NCI-H2029 treated with DMSO at 0.1 percent for 48 hours (cell line): ENCODE measurements at places on chromosomes 6 and 20.

DNA sequence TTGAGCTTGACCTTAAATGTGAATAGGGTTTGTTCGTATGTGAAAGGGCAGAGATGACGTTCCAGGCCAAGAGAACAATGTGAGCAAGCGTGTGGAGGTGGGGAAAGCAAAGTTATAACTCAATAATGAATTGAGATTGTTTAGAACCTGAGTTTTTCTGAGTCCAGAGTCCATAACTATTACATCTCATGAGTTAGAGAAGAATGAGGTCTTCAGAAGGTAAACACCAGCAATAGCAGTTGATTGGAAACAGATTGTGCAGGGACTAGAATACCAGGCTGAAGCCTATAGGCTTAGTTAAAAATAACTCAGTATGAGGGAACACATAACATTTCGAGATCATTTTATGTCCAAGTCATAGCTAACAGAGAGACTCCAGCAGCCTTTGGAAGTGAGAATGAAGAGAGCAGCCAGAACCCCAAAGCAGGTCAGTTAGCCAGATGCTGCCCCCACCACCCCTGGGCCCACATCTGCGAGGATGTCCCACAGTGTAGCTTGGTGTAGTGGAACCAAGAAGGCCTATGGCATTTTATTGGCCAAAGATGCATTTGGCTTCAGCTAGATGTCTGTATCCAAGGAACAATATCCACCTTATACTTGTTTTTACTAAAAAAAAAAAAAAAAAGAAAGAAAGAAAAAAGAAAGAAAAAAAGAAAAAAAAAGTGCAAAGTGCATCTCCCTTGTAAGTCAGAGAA is 121.7 kb downstream of the TNFRSF21 start:
- no peak for DNase-seq

DNA sequence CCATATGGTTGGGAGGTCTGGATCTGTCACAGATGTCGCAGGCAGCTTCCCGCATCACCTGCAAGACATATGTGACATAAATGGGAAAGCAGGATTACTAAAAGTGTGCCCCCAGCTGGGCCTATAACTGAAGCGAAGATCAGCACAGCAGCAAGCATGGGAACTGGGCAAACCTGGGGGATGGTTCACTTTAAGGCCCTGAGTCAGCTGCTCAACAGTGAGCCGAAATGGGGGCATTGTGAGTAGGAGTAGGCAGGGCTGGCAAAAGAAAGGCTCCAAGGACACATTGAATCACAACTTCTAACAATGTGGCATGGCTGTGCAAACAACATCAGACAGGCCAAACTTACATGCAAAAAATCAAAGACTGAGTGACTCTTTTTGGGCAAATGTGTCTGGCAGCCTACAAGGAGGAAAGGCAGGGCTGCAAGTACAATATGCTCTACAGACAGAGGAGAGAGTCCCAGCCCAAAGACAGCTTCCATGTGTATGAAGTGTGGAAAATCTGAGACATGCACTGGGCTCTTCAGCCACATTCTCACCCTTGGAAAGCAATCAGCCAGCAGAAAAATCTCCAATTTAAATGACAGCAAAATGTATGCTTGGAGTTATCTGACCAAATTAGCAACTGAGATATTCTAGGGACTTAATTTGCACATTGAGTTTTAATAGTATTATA is 531.0 kb upstream of the MMS22L start:
- no peak for DNase-seq

GRCh38 chr20:14963262-14963663 is 625.9 kb upstream of the FLRT3 start:
- no peak for DNase-seq

DNA sequence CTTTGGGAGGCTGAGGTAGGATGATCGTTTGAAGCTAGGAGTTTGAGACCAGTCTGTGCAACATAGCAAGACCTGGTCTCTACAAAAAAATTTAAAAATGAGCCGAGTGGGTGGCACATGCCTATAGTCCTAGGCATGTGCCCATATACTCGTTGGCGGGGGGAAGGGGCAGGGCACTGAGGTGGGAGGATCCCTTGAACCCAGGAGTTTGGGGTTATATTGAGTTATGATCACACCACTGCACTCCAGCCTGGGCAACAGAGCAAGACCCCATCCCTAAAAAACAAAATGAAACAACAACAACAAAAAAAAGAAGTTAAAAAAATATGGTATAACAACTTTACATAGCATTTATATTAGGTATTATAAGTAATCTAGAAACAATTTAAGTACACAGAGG is 47.8 kb downstream of the LHFPL5 start:
- no peak for DNase-seq

- DNase-seq: peak; percentile 84
These were observed 535 bp downstream of the NKAIN2 start for GRCh38 chr6:123804014-123804786.

GRCh38 chr20:64079273-64080012 is at the start of gene RGS19:
TSS of gene RGS19 (minus strand) at chr20:64079518. CDS start at chr20:64076886, 2,632 bp downstream.
- DNase-seq: no peak

DNA sequence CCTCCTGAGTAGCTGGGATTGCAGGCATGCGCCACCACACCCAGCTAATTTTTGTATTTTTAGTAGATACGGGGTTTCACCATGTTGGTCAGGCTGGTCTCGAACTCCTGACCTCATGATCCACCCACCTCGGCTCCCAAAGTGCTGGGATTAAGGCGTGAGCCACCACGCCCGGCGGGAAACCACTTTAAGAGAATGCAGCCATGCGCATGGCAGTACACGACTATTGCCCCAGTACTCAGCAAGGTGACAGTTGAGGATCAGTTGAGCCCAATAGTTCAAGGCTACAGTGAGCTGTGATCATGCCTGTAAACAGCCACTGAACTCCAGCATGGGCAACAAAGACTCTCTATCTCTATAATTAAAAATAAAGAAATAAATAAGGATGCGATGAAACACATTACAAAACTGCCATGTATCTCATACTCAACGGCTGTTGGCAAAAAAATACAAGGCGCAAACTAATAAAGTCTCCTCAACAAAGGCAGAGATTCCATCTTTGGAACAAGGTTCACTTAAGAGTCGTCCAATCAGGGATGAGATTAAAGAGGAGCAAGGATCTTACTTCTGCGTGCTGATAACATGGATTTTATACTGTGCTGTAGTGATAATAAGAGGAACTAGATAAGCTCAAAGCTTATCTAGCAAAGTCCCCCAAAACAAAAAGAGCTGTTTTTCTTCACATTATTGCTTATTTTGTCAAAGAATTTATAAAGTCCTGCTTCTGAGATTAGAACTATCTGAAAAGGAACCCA is 51.1 kb downstream of the STAU1 start:
- no peak for DNase-seq

DNA sequence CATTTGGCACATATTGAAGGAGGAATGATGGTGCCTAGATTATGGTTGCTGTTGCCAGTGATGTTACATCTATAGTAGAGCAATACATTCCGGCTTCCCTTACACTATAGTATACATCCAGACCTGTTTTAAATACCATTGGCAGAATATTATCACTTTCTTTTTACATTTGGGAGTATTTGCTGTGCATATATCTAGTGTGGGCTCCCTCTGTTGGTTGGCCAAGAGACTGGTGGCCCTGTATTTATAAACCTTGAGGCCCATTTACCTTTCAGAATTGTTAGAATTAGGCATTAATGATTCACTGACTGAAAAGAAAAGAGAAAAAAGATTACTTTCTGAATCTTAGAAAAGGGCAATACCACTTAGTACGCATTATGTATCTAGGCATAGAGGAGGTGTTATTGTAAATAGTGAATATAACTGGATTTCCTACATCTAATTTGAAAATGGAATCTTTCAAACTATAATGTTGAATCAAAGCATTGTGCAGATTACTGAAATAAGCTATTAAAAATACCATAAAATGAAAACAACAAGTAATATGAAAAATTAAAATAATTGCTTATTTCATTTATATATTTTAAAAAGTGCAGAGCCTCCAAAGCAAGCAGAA is 628.8 kb upstream of the MAN1A1 start:
- no peak for DNase-seq

GRCh38 chr20:55540013-55540412 is 465.3 kb downstream of the CBLN4 start:
- no peak for DNase-seq

DNA sequence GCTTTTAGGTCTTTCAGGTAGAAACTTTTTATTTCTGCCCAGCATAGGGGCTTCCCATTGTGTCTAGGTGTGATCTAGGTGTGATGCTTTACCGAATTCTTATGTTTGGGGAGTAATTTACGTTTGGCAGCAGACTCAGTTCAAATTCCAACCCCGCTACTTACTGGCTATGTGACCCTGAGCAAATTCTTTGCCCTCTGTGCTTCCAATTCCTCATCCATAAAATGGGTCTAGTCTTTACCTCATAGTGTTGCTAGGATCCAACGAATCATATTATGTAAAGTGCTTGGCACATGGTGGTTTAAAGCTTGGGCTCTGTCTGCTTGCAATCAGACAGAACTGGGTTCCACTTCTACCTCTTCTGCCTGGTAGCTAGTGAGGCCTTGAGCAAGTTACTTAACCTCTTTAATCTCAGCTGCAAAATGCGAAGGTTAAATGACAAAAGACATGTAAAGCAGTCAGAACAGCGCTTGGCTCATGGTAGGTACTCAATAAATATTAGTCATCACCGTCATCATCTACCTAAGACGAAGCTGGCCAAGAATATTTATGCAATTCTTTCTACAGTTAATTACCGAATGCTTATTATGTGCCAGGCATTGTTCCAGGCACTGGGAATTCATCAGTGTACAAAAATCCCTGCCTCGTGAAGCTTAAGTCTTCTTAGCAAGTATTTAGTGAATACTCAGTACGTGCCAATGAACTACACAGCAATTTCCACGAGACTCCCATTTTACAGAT is 1.0 kb downstream of the NSFL1C start:
- no peak for DNase-seq

DNA sequence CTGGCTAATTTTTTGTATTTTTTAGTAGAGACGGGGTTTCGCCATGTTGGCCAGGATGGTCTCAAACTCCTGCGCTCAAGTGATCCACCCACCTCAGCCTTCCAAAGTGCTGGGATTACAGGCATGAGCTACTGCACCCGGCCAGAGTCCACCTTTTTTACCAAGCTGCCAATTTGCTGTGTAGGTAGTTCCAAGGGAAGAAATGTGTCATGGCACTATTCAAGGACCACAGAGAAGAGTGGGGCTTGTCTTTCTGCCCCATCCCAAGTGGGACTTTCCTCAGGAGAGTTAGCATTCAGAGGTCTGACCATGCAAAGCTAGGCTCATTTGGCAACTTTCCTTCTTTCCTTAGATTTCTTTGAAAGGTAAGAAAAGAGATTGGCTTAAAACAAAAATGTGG is 111.9 kb upstream of the TRAF3IP2 start:
- DNase-seq: no peak

- DNase-seq: no peak
These were observed 42.4 kb upstream of the ZBP1 start for GRCh38 chr20:57662456-57663240.

DNA sequence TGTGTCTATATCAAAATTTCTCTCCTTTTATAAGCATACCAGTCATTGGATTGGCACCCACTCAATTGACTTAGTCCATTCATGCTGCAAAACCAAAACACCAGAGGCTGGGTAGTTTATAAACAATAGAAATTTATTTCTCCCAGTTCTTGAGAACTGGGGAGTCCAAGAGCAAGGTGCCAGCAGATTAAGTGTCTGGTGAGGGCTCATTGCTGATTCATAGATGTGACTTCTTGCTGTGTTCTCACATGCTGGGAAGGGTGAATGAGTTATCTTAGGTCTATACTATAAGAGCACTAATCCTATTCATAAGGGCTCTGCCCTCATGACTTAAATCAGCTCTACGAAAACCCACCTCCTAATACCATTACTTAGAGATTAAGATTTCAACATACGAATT is 501.4 kb downstream of the EPM2A start:
- no peak for DNase-seq

DNA sequence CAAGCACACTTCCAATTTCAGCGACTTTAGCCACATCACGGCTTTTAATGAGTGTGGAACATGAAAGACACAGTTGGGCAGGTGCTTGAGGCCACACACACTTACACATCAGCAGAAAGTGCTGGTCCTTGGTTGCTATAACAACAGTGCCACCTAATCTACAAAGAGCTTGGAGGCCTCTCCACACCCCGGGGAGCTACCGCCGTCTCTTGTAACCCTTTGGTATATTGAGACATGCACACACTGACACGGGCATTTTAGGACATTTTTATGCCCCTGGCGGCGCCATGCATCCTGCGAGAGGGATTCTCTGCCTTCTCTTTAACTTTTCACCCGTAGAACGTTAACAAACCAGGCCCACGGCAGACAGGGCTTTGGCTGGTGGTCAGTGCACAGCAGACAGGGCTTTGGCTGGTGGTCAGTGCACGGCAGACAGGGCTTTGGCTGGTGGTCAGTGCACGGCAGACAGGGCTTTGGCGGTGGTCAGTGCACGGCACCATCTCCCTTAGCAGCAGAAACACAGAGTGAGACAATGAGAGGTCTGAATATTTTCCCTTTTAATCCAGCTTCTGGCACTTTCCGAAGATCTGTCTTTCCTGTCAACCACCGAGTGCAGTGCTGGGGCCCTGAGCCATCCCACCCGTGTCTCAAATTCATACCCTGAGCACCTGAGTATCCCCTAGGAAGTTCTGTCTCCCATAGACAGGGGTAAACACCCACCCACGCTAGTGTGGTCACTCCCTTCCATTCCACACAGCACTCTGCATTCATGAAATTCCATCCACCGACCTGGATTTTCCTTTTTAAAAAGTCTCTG is 116.6 kb upstream of the RPS6KA2 start:
- DNase-seq: no peak

DNA sequence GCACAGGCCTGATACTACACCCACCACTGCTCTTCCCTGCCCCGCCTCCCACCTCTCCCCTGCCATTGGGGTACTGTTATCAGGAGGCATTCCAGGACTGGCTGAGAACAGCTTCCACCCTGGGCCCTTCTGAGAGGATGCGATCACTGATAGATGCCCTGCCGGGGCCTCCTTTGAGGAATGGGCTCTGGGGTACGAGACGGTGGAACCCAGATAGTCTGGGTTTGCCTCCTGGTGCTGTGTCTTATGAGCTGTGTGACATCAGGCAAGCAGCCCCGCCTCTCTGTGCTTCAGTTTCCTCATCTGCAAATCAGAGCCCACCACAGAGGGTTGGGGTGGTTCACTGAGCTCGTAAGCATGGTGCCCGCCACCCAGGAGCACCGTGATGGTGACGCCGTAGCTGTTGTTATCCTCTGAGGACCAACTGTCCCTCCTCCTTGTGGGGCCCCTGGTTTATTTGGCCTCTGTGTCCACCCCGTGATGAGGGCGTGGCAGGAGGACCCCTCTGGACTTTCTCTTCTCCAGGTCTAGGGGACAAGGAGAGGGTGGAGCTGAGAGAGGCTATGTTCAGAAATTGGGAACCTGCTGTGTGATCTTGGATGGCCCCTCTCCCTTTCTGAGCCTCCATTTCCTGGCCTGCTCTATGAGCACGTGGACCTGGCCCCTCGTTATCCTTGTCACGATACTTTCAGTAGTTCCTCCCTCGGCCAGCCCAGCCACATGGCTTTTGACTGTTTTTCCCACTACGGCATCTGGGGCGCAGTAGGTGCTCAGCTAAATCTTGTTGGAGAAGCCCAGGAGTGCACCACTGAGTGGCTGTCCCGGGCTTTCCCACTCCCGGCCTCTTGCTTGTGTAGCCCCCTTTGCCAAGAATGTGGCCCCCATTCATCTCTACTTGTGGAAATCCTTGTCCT is 18.3 kb downstream of the SRC start:
- no peak for DNase-seq
